ENCODE measurements at places on chromosomes 5 and 9.

DNA sequence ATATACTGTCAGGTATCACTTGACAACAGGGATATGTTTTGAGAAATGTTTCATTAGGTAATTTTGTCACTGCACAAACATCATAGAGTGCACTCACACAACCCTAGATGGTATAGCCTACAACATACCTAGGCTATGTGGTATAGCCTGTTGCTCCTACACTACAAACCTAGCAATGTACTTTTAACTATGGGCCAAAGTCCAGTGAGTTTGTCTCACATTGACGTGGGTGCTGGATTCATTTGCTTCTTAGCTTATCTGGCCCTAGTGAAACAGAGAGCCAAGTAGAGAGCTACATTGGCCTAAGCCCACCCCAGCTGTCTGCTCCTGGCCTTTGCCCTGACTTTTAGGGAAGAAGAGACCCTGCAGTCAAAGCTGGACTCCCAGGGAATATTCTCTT is 180.7 kb upstream of the EGFLAM start:
- no peak for DNase-seq

GRCh38 chr5:122761115-122761514 is 13.8 kb upstream of the SNX2 start:
- no peak for DNase-seq

DNA sequence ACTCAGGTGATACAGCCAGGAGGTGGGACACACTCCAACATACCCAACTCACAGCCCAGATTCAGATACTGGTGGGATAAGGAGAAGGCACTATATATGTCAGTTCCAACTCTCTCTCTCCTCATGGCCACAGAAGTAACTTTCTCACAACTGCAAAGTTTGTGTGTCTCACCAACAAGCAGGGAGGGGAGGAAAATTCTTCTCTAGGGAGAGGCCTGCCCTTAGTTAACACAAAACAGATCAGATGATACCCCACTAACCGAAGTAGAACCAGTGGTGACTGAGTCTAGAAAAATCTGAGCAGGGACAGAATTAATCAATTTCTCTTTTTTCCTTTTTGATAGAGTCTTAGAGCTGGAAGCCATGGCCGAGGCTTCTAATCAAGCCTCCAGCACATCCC is 133.1 kb downstream of the ADAMTS12 start:
- DNase-seq: no peak

DNA sequence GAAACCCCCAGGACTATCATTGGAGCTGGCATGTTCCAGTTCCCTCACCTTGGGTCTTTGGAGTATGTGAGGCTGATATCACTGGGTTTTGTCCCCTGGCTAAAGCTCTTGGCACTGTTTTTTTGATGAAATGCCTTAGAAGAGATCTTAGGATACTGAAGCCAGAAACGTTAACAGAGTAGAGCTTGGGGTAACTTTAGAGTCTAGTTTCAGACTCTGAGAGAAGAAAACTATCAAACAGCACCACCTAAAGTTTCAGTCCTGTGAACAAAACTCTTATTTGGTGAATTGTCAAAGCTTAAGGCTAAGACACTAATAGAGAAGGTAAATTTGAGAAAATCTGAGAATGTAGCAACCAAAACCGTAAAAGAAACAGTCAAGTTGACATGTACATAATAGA is 111.7 kb upstream of the PUM3 start:
- DNase-seq: no peak

DNA sequence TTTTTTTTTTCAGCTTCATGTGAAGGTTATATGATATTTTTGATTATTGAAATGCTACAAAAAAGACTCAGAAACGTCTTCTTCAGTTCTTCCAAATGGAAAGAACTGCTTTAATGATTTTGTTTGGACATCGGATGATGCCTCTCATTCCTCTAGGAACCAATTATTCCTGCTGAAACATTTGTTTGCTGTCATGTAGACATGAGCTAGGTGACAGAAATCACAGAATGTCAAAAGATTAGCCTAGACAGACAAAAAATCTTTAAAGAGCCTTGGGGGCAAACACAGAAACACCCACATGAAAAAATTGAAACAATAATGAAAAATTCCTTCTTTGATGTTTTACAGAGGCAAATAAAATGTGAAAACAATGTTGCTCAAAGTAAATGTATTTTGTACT is 244.2 kb upstream of the EDIL3 start:
- no peak for DNase-seq

DNA sequence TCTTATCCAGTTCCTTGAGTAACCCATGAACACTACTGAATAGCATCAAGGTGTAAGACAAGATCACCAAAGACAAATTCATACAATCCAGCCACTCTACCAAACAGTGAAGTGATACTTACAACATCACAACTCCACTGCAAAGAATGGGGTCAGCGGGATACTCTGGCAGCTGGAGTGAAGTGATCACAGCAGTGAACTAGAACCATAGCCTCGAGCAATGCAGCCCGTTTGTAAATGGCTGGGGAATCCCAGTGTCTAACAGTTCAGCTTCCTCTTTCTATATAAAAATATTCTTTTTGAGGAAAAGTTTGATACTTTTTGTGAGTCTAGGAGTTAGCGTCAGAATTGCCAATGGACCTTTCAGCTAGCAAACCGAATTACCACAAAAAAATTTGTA is 515.2 kb downstream of the ZNF608 start:
- no peak for DNase-seq

DNA sequence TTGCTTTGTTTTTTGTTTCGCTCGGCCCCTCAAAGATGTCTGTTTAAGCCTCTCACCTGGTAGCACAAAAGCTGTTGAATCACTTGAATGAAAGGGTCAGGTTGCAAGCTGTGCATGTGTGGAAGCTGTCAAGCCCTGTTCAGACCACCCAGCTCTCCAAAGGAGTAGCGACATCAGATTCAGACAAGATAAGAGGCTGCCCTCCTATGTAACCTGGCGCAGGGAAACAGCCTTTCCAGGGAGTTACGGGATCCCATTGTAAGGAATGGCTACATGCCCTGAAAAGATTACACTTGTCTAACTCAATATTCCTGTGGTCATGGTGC is 2.9 kb downstream of the FREM1 start:
- no peak for DNase-seq

- no peak for DNase-seq
These were observed 11.0 kb upstream of the IRX4 start for GRCh38 chr5:1893754-1894153.

- no peak for DNase-seq
These were observed 68.2 kb upstream of the CKMT2 start for GRCh38 chr5:81164936-81165335.

DNA sequence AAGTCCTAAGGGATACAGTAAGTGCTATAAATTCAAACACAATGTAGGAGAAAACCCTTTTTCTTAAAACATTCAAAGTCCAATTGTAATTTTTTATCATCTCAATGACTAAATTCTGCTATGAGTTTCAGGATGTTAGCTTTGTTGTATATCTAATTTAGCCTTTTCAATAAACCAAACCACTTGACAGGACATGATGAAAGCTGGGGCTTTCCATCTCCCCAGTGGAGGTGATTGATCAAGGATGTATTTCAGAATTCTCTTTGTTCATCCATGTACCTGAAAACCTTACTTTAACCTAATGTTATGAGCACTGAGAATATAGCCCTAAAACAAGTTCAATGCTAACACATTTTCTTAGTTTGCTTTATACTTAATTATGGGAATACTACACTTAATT is 639.0 kb upstream of the ITGA1 start:
- no peak for DNase-seq

DNA sequence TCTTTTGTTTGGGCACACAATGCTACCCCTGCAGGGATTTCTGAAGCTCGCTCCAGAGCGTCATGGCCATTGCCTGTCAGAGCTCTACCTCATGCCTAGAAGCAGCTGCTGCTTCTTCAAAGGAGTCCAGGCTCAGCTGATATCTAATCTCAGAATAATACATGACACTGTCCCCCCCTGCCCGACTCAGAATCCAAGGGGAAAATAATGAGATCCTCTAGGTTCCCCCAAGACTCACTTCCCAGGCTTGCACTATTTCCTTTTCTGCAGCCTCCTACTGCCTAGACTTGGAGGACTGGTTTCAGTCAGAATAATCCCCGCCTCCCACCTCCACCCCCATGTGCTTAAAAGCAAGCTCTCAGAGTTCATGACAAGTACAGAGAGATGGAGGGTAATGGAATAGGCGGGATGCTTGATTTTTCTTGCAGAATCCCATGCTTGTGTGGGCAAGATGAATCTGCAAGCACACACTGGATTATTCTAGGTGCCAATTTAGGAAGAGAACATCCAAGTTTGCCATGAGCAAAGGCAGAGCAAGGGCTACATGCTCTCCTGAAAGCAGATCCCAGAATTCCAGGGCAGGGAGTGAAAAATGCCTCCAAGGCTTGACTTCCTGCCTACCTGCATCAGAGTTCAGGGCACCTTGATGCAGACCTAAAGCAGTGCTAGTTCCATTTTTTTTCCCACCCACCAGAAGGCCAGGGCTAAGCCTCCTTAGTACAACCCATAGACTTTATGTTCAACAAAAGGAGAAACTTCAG is 97.4 kb upstream of the IFNK start:
- no peak for DNase-seq

GRCh38 chr9:129121483-129121882 is 10.3 kb downstream of the PTPA start:
- no peak for DNase-seq

DNA sequence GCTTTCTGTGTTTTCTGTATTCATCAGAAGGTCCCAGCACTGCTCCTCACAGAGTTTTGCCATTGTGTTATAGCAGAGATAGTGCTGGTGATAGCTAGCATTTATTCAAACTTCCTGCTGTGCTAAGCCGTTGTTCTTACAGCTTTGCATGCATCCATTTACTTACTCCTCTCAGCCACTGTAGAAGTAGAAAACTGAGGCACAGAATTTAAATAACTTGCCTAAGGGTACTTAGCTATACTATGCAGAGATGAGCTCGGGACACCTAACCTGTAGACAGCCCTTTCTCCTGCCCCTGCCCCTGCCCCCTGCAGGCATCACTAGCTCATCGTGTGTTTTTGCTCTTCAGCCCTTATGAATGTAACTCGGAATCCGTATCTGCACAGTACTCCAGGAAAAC is 227.6 kb downstream of the SAXO1 start:
- no peak for DNase-seq

DNA sequence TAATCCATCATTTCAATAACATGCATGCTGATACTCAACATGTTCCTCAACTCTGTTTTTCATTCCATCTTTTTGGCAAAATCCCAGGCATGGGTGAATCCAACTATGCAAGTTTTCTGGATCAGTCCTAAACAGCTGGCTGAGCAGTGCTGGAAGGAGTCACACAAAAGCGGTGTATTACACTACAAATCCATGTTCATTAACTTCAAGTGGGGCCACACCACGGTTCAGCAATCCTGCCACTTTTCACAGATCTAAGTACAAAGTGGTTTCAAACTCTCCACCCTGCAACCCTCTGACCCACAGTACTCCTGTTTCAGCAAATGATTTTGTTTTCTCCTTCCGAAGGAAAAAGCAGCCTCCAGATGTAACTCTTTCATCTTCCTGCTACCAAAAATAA is 222.5 kb downstream of the EPB41L4A start:
- DNase-seq: no peak

DNA sequence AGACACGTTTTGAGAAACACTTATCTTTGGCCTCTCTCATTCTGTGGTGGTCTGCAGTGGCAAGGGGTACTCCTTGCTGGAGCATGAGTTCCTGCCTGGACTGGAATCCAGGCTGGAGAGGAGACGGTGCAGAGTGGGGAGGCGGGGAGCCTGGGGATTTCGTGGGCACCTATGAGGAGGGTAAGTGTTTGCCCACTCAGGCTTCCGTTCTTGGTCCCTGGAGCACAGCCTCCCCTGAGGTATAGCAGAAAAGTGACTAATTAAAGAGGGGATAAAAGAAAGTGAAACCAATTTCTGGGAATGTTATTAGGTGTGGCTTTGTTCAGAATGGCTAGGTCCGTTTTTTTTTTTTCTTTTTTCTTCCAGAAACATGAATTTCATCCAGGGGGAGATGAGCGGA is 90.8 kb downstream of the ARHGAP26 start:
- no peak for DNase-seq

GRCh38 chr5:129356846-129357245 is 103.3 kb upstream of the ADAMTS19 start:
- DNase-seq: no peak

DNA sequence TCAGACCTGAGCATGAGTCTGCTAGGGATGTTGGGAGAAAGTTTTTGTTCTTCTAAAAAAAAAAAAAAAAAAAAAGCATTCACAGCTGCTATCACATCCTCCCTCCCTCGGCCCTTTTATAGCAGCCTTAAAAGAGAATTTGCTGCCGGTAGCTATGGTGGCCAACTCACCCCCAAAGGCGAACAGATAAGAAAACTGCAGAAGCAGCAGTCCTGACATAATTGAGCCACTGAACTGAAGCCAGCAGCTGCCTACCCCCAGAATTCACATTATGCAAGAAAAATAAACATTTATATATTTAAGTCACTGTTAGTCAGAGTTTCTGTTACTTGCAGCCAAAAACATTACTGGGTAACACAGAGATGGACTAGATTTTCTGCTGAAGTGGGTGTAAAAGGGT is 124.3 kb upstream of the SMARCA2 start:
- DNase-seq: no peak

DNA sequence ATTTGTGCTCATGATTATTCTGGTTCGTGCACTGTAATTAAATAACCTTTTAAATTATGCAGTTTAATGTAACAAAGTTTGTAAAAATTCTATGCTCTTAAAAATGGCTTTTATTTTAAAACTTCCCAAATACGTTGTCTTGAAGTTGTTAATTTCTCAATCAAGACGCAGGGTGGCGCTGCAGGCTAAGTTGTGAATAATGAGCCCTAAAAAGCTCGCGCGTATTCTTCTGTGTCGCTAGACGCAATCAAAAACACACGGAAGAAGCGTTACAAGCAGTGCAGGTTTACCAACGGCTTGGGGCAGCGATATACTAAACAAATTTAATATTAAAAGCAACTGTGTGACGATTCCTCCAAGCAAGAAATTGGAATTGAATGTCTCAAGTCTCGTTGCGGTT is at the start of gene PCDHB4:
TSS of gene PCDHB4 (plus strand) at position 256 of the 400 bp plus-strand sequence. CDS start 181 bp downstream, outside the sequence.
- DNase-seq: no peak

DNA sequence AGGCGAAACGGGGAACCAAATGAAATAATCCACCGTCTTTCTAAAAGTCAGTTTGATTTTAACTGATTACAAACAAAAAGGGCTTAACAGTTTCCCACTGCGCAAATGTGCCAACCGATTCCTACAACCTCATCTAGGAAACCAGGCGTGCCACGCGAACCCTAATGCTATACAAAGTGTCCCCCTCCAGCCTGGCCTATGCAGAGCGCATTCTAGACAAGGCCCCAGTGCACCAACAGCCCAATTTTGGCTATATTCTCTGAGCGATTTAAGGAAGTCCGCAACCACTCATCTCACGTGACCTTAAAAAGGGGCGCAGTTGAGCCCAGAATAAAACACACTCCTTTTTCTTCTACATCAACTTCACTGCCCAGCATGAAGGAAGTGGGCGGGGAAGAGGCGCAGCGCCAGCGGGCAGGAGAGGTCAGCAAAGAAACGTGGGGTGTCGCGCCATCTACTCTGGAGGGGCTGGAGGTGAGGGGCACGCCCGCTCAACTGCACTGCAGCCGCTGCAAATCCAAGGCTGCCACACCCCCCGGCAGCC is 779 bp downstream of the FAM13B start:
- DNase-seq: no peak
